Hippocampal formation (tissue), 2 donors: ENCODE measurements at places on chromosomes 1 and 21.

DNA sequence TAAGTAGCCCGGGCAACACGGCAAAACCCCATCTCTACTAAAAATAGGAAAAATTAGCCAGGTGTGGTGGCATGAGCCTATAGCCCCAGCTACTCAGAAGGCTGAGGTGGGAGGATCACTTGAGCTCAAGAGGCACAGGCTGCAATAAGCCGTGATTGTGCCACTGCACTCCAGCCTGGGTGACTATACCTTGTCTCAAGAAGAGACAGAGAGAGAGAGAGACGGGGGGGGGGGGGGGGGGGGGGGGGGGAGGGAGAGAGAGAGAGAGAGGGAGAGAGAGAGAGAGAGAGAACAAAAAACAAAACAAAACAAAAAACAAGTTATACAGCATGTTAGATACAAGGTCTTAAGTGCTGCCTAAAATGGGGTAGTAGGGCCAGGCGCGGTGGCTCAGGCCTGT is 77.8 kb upstream of the ZNF281 start:
- DNase-seq, result no peak

DNA sequence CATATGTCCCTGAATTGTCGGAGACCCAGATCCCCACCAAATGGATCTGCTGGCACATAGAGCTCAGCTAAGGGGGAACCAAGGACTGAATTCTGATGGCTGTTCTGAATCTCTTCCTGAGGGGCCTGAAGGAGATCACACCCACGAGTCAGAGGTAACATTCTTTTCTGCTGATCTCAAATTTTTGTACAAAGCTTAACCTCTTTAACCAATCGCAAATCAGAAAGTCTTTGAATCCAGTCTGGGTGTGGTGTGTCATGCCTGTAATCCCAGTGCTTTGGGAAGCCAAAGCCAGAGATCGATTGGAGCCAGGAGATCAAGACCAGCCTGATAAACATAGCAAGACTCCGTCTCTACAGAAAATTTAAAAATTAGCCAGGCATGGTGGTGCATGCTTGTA is 62.8 kb upstream of the PRRC2C start:
- no peak for DNase-seq

GRCh38 chr1:222600281-222600680 is 10.5 kb upstream of the TAF1A start:
- no peak for DNase-seq

GRCh38 chr1:30786264-30786991 is 28.9 kb upstream of the LAPTM5 start:
- DNase-seq, result peak; percentile 25

- no peak for DNase-seq
These were observed 64.2 kb upstream of the MRPS6 start for GRCh38 chr21:34009193-34009592.

GRCh38 chr21:26280775-26281174 is 110.2 kb upstream of the APP start:
- no peak for DNase-seq
